ENCODE measurements at places on chromosomes 11 and 22.

DNA sequence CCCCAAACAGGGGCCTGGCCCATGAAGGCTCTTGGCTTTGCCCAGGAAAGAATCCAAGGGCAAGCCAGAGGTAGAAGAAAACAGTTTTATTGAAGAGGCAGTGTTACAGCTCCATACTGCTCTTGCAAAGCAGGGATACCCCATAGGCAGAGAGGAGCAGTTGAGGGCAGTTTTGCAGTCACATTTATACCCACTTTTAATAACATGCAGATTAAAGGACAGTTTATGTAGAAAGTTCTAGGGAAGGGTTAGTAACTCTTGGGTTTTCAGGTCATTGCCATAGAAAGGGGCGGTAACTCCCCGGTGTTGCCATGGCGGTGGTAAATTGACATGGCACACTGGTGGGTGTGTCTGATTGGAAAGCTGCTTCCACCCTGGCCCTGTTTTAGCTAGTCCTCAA lies 80.5 kb upstream of the GNAZ start:
- no peak for DNase-seq

- DNase-seq = no peak
Observed at GRCh38 chr22:38953091-38953490, 4.3 kb upstream of the APOBEC3A start.

DNA sequence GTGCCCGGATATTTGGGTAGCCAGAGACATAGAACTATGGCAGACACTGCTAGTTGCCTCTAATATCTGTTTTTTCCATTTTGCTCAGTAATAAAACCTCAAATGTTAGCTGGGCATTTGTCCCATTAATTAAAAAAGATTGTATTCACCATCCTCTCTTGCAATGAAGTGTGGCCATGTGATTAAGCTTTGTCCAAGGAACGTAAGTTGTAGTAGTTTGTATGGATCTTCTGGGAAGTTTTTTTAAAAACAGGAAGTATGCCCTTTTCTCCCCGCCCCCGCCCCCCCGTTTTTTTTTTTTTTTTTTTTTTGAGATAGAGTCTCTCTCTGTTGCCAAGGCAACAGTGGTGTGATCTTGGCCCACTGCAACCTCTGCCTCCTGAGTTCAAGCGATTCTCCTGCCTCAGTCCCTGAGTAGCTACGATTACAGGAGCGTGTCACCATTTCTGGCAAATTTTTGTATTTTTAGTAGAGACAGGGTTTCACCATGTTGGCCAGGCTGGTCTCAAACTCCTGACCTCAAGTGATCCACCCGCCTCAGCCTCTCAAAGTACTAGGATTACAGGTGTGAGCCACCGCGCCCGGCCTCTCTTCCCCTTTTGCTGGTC lies 1.7 kb upstream of the TMEM135 start:
- no peak for DNase-seq

- no peak for DNase-seq
Observed at GRCh38 chr11:47314992-47315391, 37.5 kb downstream of the MYBPC3 start.

DNA sequence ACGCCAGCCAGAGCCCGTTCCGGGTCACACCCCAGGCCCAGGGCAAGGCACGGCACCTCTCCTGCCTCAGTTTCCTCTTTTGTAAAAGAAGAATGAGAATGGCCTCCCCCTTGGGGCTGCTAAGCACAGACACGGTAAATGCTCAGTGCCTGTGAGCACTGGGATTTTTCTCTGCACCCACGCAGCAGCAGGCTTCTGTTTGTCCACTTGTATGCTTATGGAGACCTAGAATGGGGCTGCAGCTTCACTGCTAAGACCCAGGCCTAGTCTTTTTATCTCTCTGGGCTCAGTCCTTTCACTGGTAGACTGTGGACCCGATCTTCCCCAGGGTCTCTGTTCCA lies 1327.9 kb downstream of the TBC1D22A start:
- DNase-seq = no peak

GRCh38 chr22:47174671-47175112 lies 412.2 kb downstream of the TBC1D22A start:
- no peak for DNase-seq

- no peak for DNase-seq
Observed at GRCh38 chr11:834371-835316, 1.9 kb downstream of the CD151 start.

DNA sequence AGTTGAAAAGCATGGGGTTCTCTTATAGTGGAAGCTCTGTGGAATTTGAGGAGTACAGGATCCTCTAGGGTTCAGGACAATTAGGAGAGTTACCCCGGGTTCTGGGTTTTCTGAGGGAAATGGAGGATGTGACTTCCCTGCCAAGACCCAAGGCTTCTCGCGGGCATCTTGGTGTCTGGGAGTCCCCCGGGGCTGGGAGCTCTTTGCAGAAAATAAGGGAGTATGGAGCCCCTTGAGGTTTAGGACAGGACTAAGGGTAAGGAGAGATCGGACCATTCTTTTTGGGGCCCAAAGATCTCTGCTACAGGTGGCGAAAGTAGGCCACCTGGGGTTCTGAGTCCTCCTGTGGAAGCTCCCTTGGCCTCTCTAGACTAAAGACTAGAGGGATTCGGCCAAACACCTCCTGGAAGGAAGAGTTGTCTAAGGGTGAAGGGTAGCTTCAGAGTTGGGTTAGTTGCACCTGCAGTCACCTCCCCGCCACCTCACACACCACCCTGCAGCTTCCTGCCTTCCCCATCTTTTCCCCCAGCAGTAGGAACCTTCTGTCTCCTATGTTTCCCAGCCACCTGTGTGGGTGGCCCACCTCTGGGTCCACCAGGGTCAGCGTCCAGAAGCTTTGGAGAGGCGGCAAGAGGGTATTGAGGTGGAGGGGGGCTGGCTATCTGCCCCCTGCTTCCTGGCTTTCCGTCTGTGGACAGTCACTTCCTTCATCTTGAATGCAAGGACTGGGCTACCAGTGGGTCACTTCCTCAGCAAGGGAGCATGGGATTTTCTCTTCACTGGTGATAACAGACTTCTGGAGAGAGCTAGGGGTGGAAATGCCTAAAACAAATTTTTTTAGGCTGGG lies 908 bp downstream of the LIMK2 start:
- DNase-seq = peak; percentile 6

- no peak for DNase-seq
Observed at GRCh38 chr22:17095538-17095937, 10.7 kb downstream of the IL17RA start.

GRCh38 chr11:123419731-123420452 lies 10.2 kb upstream of the GRAMD1B start:
- DNase-seq = no peak

GRCh38 chr22:27574002-27574366 lies 227.6 kb downstream of the MN1 start:
- no peak for DNase-seq

DNA sequence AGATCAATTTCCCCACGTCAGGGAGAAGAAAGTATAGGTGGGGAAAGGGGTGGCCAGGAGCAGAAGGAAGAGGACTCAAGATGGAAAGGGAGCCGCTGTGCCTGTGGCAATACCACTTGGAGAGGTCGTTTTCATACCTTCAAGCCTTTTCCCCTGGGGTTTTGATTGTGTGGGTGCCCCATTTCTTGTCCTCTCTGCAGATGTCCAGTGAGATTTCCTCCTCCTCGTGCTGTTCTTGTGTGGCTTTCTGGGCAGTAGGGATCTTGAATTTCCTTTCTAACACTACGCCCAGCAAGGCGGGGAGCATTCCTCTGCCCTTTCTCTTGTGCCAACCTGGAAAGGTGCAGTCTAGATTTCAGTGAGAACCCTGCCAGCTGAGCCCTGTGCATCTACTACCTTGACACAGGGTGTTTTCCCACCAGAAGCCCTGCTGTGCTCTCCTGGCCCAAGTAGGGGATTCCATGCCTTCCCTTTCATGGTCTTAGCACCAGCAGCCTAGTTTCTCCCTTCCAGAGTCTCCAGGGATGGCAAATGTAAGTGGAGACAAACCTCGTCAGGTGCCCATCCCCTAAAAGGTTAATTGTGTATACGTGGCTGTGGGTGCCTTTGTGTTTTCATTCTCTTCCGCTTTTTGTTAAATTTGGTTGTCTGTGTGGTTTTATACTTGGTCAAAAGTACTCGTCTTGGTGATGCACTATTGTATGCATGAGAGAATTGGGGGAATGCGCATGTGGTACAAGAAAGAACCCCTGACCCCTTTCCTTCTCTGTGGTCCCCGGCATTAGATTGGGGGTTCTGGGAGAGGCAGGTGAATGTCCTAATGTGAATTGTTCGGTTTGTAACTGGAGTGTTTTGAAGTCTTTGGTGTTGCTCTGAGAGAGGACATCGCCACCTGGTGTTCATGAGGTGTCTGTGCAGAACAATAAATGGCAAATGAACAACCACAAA lies 71.4 kb upstream of the MPEG1 start:
- DNase-seq = peak; percentile 54

- peak; percentile 82 for DNase-seq
Observed at GRCh38 chr11:134360050-134360835, 28.5 kb downstream of the GLB1L2 start.

GRCh38 chr22:35437049-35437448 lies 37.1 kb downstream of the MCM5 start:
- peak; percentile 39 for DNase-seq

DNA sequence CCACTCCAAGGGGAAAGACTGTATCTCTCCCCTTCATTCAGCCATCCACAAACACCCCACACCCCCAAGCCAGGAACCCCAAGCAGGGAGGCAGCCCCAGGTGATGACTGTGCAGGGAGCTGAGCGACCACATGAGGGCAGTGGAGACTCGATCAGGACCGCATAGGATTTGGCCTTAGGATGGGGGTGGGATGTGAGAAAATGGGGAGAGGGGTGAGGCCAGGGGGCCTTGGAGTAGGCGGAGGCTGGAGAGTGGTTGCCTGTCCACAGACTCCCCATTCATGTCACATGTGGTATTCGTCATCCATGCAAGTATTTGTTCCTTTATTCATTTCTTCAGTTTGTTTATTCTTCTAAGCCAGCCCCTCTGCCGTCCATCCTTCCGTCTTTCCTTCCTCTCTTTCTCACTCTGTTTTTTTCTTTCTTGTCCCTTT lies 2.7 kb upstream of the RHOD start:
- peak; percentile 69 for DNase-seq

DNA sequence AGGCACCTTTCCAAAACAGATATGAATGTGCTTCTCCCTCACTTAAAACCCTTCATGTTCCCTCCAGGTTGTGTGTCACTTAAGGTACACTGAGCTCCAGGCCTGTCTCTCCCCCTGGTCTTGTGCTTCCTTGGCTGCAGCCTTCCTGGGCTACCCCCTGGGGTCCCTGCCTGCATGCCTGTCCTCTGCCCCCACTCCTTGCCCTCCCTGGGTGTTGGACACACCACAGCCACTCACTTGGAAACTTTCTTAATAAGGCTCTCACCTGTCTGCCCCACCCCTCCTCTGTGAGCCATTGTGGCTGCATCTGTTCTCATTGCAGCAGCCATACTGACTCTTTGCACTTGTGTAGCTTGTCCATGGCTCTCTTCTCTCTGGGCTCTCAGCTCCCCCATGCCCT lies 60.6 kb downstream of the CABIN1 start:
- no peak for DNase-seq

DNA sequence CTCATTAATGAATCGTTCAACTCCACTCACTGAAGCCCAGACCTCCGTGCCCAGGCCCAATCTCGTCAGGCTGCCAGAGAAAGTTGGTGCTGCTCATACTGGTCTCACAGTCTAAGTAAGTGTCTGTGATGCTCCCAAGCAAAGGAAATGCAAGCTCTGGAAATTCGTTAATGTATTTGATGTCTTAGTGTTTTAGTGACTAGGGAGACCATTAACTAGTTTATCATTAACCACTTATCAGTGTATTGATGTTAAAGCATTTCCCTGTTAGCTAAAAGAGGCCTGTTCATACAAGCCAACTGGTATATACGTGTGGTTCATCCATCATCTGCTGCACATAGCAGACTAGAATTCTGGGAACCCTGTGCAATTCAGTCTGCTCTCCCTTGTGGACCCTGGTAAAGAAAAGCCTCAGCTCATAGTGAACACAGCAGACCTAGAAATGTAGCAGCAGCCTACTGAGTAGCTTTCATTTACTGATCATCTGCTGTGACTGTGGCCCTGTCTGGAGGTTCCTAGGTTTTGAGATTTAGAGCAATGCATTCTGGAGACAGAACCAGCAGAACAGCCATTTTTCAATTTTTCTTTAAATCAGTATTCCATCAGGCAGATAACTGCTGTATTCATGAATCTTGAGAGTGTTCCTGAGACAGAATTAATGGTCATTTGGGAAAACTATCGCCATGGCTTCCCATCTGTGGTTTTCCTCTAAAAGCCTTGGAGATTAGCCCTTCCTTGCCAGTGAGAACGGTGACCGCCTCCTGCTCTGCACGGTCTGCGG lies 15.7 kb upstream of the AIFM3 start:
- no peak for DNase-seq

DNA sequence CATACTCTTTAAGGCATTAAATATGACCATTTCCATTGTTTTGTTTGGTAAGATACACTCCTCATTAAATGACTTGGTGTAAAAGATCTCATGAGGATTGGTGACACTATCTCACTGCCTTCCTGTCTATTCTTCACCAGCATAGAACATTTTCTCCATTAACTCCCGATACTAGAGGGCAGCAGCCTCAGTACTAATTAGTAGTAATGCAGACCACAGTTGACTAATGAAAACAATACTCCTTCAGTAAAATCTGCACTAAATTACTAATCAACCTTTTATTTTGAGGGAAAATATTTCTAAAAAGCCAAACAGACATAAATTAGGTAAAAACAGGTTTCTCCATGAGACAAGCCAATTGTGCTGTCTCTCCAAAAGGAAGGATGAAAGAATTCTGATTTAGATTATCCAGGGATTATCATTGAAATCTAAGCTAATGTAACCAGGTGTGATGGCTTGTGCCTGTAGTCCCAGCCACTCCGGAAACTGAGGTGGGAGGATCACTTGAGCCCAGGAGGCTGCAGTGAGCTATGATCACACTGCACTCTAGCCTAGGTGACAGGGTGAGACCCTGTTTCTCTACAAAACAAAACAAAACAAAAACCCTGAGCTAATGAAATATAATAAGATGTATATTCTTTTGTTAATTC lies 9.4 kb downstream of the PGM2L1 start:
- peak; percentile 78 for DNase-seq

- DNase-seq = no peak
Observed at GRCh38 chr22:19554834-19555404, 30.7 kb upstream of the CLDN5 start.

GRCh38 chr11:70788248-70789022 lies 390.1 kb downstream of the CTTN start:
- DNase-seq = no peak

GRCh38 chr22:27060190-27060589 lies 402.8 kb downstream of the MIAT start:
- no peak for DNase-seq

DNA sequence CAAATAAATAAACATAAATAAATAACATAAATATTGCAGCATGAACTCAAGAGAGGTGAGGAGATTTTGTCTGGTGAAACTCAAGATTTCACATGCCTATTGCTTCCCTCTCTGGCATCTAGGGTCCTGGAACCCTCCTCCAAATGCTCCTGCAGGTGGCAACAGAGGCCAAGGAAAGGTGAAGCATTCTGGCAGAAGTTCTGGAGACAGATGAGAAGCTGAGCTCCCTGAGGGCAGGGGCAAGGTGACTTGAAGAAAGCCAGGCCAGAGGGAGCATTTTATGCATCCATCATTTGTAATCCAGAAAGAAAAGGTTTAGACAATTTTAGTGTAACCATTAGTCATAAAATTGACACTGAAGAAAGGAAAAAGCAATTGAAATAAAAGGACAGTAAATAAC lies 64.9 kb downstream of the ENDOD1 start:
- peak; percentile 69 for DNase-seq

Data from stimulated activated CD4-positive, alpha-beta T cell treated with anti-CD3 and anti-CD28 coated beads, Interleukin-15, amount 100 ng/mL, for 24 hours (primary cell).